Stimulated activated CD4-positive, alpha-beta T cell treated with anti-CD3 and anti-CD28 coated beads, TNF-alpha, amount 100 ng/mL, for 4 hours (primary cell): ENCODE measurements at places on chromosomes 4 and X.

DNA sequence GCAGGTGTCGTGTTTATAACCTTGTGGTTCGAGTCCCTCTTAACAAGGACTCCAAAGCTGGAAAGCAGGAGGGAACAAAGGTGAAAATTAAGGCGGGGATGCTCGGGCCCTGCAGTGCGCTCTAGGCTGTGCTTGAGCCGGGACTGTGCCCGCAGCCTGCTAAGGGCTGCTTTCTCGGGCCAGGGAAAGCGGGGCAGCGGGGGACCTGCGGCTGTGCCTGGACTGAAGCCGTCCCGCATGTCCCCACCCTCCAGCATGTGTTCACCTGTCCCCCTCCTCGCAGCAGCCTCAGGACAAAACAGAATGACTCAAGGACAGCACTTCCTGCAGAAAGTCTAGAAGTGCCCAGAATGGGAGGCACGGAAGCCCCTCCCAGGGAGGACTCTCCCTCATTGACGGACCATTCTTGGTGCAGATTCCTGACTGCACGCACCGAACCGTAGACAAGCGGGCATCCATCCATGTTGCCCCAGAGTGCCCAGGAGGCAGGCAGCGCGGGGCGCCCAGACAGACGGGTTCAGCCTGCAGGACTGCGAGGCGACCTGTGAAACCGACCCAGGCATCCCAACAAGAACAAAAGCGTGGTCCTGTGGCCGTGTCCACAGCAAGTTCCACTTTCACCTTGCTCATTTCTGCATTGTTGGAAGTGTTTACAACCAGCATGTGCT lies 342.9 kb downstream of the MAGEB5 start:
- no peak for DNase-seq

- DNase-seq: no peak
These were observed 60.4 kb downstream of the ZFYVE28 start for GRCh38 chr4:2357821-2358745.

GRCh38 chrX:75963774-75964173 lies 178.7 kb upstream of the MAGEE2 start:
- DNase-seq: no peak

DNA sequence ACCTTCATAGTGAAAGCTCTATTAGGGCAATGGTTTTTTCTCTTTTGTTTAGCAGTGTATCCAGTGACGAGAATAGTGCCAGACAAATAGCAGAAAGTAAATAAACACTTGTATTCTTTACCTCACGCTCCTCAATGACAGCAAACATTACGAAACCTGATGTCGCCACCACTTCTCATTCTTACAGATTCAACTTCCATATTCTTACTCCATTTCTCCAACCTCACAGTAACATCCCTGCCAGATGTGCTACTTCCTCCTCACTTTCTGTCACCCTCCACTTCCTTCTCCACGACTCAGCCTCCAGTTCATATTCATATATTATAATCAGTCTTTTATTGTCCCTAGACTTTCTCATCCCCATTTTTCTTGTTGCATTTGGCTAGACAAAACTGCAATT lies 1956.2 kb upstream of the AGA start:
- no peak for DNase-seq

DNA sequence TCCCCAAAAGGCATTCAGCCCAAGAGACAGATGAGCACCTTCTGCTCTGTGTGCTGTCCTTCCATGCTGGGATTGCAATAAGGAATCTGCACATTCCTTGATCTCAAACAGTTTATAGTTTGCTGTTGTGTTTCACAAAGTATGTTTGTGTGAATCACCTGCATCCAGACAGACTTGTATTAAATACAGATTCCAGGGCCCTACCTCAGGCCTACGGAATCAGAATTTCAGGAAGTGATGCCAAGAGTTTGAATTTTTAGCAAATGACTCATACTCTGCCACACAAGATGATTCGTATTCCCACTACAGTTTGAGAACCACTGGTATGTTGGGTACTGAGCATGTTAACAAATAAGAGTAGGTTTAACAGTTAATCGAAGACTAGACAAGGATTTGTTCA lies 7.0 kb downstream of the VAMP7 start:
- DNase-seq: no peak

GRCh38 chrX:152819732-152820131 lies 10.8 kb downstream of the CETN2 start:
- DNase-seq: no peak

GRCh38 chr4:3644849-3645627 lies 112.8 kb upstream of the LRPAP1 start:
- no peak for DNase-seq
